CD4-positive, alpha-beta T cell (primary cell): ENCODE measurements at places on chromosomes 3 and 15. TPM values are rescaled to one million over a fixed set of nuclear protein-coding genes. Genes with fewer than 3 reads are reported as not detected.

Gene TRPM1
- not detected for total RNA-seq

GRCh38 chr15:45254405-45254804 is 2.4 kb downstream of the SLC28A2 start:
- no peaks in the 10 kb centered on the region for H3K27me3 ChIP-seq
- H3K36me3 ChIP-seq, result no peaks in the 10 kb centered on the region
- H3K4me3 ChIP-seq, result no peak overlapping the region
- H3K27ac ChIP-seq, result no peak overlapping the region

GRCh38 chr3:24968036-24968435 is 460.0 kb upstream of the RARB start:
- DNase-seq, result no peak
- no peak overlapping the region for H3K27ac ChIP-seq
- H3K4me1 ChIP-seq, result no peaks in the 10 kb centered on the region
- H3K36me3 ChIP-seq, result no peaks in the 10 kb centered on the region
- no peak overlapping the region for H3K4me3 ChIP-seq
- H3K27me3 ChIP-seq, result no peaks in the 10 kb centered on the region

Gene CHMP2B
- 31.5 TPM for total RNA-seq

GRCh38 chr15:52498706-52499105 is 30.0 kb downstream of the MYO5A start:
- H3K27me3 ChIP-seq, result no peaks in the 10 kb centered on the region
- H3K27ac ChIP-seq, result no peak overlapping the region
- no peak overlapping the region for H3K4me3 ChIP-seq
- H3K36me3 ChIP-seq, result no peaks in the 10 kb centered on the region

- H3K4me1 ChIP-seq, result no peaks in the 10 kb centered on the region
- no peak for DNase-seq
- H3K27ac ChIP-seq, result no peak overlapping the region
- H3K4me3 ChIP-seq, result no peak overlapping the region
- no peaks in the 10 kb centered on the region for H3K27me3 ChIP-seq
Observed at GRCh38 chr3:77319711-77320110, 279.8 kb downstream of the ROBO2 start.

Gene ALDH1L1
- total RNA-seq, result not detected
